Activated CD4-positive, alpha-beta T cell treated with anti-CD3 and anti-CD28 coated beads for 36 hours (primary cell): ENCODE measurements at places on chromosomes 2 and 18.

- no peak for DNase-seq
Measured at GRCh38 chr2:71291398-71291797, 40.2 kb upstream of the ZNF638 start.

GRCh38 chr2:189641590-189641989 lies 19.7 kb upstream of the ASNSD1 start:
- peak; percentile 74 for DNase-seq

DNA sequence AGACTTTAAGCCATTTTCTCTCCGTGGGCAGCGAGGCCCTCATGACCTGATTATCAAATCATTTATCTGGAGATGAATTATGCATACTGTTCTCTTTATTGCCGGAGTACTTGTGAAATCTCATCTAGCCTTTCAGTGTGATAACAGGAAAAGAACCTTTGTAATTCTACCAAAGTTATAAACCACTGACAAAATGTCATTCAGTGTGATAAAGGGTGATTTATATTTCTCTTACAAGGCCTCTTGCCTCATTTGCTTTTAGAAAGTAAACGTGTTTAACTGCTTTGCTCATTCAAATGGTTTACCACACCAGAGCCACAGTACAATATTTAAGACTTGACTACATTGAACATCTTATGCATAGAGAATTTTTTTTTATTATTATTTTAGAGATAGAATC lies 13.8 kb downstream of the MTCL1 start:
- no peak for DNase-seq

- no peak for DNase-seq
Measured at GRCh38 chr18:6017171-6017570, 121.8 kb upstream of the TMEM200C start.

- no peak for DNase-seq
Measured at GRCh38 chr2:30465171-30465545, 18.1 kb downstream of the LCLAT1 start.

- DNase-seq: no peak
Measured at GRCh38 chr18:23103449-23103848, 31.8 kb upstream of the CABLES1 start.

- DNase-seq: peak; percentile 43
Measured at GRCh38 chr18:32530947-32531651, 60.4 kb upstream of the GAREM1 start.

DNA sequence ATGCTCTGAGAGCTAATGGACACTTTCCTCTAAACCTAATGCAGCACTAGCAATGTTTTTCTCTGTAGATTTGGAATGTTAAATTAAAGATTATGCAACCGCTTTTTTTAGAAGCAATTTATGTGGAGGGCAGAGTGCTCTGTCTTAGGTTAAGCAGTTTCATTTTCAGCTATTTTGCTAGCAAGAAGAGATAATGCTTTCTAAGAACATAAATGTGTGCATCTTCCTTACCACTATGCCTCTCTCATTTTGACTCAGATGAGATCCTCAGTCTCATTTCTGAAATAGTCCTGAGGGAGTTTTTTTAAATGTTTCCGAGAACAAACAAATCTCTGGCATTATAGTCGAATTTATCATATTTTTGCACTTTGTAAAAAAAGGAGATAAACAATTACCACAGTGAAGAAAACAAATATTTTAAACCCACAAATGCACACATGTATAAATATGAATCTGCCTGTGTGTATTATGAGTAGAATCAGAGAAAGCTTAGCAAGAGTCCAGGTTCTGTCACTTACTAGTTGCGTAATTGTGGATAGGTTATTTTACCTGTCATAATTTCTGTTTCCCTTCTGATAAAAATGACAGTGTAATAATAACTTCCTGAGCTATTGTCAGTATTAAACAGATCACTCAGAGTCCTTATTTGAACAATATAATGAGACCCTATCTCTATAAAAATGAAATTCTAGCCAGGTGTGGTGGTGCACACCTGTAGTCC lies 207.7 kb upstream of the CRIM1 start:
- DNase-seq: no peak

DNA sequence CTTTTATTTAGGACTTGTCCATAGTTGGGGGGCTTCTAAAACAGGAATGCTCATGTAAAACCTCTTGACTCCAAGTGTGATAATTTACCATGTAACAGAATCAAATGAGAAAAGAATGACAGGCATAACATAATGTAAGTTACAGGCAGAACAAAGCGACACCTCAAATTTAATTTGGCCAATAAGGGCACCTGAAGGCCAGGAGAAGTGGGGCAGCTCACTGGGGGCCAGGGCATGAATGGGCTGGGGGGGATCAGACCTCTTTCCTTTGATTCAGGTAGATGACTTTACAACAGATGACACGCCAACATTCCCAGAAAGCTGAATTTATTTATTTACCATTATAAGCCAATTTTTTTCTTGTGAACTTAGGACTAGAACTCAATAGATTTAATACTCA lies 14.5 kb downstream of the MOCOS start:
- no peak for DNase-seq

- no peak for DNase-seq
Measured at GRCh38 chr18:78378403-78378802, 601.2 kb upstream of the SALL3 start.
